ENCODE measurements at places on chromosomes 13 and 19.

DNA sequence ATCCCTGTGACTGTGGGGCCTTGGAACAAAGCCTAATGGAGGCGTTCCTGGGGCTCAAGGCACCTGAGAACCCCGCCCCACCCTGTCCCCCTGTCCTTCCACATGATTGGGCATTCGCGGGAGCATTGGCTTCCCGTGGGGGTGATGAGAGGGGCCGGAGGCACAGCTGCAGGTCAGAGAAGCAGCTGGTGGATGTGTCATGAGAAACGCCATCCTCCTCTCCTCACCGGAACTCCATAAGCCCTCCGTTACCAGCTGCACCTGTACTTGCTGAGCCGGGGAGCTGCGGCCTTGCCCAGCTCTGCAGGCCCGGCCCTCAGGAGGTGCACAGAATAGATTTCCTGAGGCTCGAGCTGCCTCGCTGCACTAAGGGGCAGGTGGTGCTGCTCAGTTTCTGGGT is 42.0 kb downstream of the CAPN12 start:
- no peak for DNase-seq

- DNase-seq = no peak
Measured at GRCh38 chr13:98568918-98569317, 8.0 kb downstream of the STK24 start.

DNA sequence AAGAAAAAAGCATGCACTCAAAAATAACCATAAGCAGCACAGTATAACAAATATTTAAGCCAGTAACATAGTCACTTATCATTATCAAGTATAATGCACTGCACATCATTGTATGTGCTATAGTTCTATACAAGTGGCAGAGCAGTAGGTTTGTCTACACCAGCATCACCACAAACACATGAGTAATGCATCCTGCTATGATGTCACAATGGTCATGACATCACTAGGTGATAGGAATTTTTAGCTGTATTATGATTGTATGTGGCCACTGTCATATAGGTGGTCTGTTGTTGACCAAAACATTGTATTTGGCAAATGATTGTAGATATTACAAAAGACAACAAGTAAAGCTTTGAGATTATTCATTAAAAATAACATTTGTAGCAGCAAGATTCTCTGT is 860.7 kb upstream of the GPC6 start:
- no peak for DNase-seq

GRCh38 chr13:77868717-77869116 is 49.9 kb downstream of the EDNRB start:
- DNase-seq = no peak

GRCh38 chr13:106281426-106281825 is 254.0 kb downstream of the EFNB2 start:
- no peak for DNase-seq

- DNase-seq = no peak
Measured at GRCh38 chr19:52296400-52296772, 583 bp upstream of the ZNF480 start.

DNA sequence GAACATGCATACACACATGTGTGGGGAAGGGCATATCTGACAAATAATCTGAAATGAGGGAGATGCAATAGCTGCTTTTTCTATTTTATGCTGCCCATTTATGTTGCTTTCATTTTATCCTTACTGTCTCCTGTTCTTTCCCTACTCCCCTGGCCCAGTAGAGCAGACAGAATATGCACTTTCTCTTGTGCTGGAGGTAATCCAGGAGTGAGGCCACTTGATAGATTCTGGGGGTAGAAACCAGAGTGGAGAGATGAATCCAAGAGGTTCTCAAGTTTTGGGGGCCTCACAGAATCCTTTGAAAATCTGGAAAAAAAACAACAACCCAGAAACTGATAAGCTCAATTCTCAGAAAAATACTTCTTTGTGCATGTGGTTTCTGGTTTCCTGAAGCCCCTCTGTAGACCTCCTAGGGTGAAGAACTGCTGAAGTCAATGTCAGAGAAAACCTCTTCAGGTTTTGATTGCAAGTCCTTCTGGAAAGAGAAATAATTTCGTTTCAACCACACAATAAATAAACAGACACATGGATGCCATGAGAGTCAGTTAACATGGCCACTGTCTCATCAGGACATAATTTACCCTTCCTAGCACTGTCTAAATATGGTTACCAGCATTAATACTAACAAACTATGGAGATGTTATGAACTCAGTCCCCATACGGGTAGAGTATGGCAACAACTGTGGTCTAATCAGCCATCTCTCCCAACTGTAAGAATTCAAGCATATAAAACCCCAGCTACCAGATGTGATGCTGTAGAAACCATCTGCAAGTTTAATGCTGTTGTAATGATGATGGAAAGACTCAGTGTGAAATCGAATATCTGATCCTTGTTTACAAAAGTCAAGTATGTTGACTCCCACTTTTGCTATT is 355.6 kb downstream of the SLC7A1 start:
- no peak for DNase-seq

DNA sequence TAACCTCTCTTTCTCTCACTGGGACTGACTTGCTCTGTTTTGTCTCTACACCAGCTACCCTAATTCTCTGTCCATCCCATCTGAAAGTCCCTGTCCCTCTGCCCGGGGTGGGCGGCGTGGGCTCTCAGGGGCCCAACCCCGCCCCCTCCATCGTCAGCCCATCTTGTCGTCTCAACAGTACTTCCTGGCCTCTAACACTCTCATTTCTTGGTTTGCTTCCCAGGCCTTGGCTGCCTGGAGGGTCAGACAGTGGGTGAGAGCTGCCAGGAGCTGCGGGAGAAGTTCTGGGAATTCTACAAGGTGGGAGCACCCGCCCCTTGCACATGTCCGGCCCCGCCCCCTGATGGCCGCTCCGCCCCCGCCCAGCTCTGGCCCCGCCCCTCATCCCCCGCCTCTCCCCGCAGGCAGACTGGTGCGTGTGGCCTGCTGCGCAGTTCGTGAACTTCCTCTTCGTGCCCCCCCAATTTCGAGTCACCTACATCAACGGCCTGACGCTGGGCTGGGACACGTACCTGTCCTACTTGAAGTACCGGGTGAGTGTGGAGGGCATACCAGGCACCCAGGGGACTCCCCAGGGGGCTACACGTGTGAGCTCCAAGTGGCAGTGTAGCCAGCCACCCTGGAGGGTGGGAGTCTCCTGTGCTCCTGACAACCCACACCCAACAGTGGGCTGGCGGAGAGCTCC is 1.7 kb downstream of the MPV17L2 start:
- DNase-seq = peak; percentile 44

DNA sequence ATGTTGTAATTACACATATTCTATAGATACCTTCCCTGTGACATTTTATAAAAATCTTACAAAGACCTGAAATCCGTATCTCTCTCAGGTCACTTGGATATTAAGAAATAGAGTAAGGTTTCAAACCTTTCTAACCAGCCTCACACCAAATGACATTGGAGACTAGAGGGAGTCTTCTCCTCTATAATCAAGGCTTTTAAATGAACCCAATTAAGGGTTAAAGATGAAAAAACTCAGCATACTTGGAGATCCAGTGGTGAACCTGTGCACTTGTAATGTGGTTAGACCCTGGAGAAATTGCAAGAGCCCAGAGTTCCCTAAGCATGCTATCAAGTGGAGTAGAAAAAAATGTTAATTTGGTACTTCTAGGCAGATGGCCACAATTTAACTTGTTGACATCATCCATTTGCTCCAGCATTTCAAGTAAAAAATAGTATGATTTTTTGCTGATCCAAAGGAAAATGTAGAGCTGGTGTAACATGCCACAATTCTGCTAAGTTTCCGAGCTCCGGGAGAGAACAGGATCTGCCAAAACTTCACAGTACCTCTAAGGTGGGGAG is 554.1 kb upstream of the MIR17HG start:
- DNase-seq = no peak

DNA sequence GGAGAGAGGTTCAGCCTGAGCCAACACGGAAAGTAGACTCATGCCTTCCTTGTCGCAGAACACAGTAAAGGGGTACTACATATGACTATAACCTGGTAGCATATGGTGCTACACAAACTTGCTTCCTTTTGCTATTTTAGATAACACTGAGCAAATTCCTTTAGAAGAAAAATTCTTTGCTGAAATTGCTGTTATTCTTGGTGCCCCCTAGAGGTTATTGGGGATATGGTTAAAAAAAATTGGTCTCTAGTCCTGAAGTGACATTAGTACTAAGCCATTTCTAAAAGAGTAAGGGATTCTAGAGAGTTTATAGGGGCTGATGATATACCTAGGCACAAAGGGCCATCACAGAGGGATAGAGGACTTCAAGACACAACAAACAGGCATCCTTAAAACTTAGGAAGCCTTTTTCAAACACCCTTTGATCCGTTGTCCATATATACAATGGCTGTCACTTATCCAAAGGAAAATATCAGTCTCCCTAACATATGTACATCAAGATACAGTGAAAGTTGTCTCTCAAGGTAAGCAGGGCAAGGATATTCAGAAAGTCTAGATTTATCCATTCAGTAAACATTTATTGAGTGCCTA is 13.9 kb upstream of the HS6ST3 start:
- no peak for DNase-seq

GRCh38 chr13:51502153-51502651 is 49.4 kb upstream of the INTS6 start:
- DNase-seq = no peak

DNA sequence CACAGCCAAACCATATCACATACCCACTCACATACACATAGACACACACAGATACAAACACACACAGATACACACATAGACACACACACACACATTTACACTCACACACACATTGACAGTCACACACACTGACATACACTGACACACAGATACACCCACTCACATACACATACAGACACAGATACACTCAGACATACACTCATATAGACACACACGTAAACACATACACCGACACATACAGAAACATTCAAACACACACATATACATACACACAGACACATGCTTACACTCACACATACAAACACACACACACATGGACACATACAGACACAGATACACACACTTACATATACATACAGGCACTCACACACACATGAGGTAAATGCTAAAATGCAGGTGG is 30.2 kb downstream of the GJA3 start:
- DNase-seq = no peak

DNA sequence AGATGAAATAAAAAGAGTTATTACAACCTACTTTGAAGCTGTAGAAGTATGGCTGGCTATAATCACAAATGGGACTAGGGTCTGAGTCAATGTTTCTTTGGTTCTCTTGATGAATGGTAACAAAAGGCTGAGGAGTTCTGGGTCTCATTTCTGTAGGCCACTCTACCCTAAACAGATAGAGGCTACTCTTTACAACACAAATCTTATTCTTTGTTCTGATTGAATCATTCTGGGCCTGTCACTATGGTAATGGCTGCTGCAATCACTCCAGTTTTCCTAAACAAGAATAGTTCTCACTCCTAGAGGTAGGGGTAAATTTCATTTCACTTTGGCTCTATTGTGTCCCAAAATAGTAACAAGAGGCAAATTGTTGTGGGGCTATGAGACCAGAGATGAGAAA is 1714.3 kb upstream of the PCDH20 start:
- DNase-seq = no peak

GRCh38 chr13:114099918-114100445 is 32.4 kb downstream of the RASA3 start:
- DNase-seq = no peak

DNA sequence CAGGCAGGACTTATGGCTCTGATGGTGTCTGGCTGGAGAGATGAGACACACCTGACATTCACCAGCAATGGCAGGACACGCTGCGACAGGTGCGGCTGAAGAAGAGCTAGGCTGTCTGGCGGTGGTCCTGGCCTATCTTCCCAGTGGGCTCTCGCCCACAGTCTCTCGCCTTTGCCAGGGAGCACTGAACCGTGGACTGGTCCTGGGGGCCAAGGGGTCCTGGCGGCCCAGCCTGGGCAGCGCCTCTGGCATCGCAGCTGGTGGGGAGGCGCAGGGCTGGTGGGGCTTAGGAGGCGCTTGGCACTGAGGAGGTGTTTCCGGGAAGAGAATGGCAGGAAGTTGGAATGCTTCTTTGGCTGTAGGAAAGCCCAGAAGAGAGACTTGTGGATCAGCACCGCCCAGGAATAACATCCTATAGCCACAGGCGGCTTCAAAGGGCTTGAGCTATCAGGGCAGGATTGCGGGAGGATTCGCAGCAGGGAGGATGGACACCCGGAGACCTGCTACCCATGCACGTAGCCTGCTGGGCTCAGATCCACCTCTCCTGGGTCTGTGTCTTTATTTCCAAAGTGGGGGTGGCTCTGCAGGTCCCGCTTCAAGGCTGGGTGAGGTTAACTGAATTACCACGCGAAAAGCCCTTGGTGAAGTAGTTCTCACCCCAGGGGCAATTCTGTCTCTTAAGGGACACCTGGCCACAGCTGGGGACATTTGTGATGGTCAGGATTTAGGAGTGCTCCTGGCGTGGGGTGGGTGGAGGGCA is 14.6 kb downstream of the KDM4B start:
- DNase-seq = no peak

- no peak for DNase-seq
Measured at GRCh38 chr13:112249644-112250610, 126.2 kb upstream of the SPACA7 start.

DNA sequence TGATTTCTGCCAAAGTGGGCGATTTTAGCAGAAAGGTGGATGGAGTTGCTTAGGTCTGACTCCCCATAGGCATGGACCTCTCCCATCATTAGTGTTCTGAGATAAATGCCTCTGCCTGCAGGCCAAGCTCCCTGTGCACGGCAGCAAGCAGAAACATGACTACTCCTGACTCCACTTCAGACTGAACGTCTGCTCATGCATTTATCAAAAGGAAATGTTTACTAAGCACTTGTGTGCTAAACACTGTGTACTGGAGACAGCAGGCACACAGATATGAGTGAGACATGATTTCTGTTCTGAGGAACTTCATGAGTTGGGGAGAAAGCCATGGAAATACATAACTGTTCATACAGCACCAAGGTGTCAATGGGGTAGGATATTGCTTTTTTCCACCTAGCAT is 149.6 kb downstream of the MIPEP start:
- DNase-seq = no peak

DNA sequence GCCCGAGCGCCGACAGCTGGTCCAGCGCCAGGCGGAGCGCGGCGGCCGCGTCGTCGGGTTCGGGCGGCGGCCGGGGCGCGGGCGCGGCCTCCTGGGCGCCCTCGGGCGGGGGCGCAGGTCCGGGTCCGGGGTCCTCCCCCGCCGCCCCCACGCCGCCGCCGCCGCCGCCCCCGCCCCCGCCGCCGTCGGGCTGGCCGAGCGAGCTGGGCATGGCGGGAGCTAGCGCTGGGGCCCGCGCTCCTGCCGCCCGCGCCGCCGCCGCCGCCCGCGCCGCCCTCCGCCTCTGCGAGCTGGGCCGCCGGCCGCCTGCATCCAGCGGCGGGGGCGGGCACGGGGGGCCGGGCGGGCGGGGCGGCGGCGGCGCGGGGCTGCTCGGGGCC is 287 bp downstream of the MEX3D start:
- no peak for DNase-seq

DNA sequence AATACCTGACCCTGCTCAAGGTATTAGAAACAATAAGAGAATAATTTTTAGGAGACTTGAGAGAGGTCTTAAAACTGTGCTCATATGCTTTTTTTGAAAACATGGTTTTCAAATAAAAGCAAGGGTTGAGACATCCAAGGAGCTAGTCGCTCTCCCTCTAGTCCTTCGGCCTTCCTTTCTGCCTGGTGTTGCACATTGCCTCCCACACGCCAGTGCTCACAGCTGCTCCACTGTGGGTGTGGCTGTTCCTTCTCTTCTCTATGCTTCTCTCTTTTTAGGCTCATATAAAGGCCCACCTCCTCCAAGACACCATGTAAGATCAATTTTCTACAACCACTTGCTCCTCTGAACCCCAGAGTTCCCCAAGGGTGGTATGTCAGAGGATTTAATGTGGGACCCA is 352.6 kb downstream of the ENOX1 start:
- DNase-seq = no peak

All from CD4-positive, alpha-beta T cell treated with Interleukin-4 for 1 hour (primary cell).